Naive thymus-derived CD4-positive, alpha-beta T cell (primary cell): ENCODE measurements at places on chromosomes 1 and 21.

GRCh38 chr1:157849229-157849875 lies 7.7 kb upstream of the CD5L start:
- H3K4me1 ChIP-seq = no peaks in the 10 kb centered on the region
- no peaks in the 10 kb centered on the region for H3K27me3 ChIP-seq
- no peak for DNase-seq
- H3K4me3 ChIP-seq = no peak overlapping the region

DNA sequence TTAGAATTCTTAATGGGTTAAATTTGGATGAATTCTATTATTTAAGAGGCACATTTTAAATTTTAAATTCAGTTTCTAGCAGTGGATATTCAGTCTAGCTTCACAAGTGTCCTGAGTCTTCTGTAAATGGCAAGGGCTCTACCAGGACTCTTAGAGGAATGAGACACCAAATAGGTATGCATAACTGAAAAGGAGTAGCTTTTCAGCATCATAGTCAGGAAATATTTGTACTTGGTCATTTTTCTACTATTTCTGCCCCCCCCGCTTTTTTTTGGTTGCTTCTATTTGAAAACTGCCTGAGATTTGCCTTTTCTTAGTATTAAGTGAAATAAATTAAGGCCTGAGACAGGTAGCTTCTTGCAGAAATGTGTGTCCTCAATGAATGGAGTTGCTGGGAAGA lies 80.2 kb downstream of the MAST2 start:
- H3K4me3 ChIP-seq = no peak overlapping the region
- no peak for DNase-seq
- H3K27ac ChIP-seq = no peak overlapping the region
- no peaks in the 10 kb centered on the region for H3K36me3 ChIP-seq
- H3K4me1 ChIP-seq = no peaks in the 10 kb centered on the region

GRCh38 chr1:192527950-192528349 lies 47.6 kb upstream of the RGS1 start:
- H3K4me3 ChIP-seq = no peak overlapping the region
- no peak for DNase-seq
- H3K36me3 ChIP-seq = no peaks in the 10 kb centered on the region
- peaks cover 4% of the 10 kb centered on the region for H3K4me1 ChIP-seq

GRCh38 chr1:62906428-62906886 lies 122.5 kb downstream of the ATG4C start:
- H3K27ac ChIP-seq = no peak overlapping the region
- no peaks in the 10 kb centered on the region for H3K4me1 ChIP-seq
- DNase-seq = no peak
- H3K36me3 ChIP-seq = no peaks in the 10 kb centered on the region
- H3K27me3 ChIP-seq = no peaks in the 10 kb centered on the region

DNA sequence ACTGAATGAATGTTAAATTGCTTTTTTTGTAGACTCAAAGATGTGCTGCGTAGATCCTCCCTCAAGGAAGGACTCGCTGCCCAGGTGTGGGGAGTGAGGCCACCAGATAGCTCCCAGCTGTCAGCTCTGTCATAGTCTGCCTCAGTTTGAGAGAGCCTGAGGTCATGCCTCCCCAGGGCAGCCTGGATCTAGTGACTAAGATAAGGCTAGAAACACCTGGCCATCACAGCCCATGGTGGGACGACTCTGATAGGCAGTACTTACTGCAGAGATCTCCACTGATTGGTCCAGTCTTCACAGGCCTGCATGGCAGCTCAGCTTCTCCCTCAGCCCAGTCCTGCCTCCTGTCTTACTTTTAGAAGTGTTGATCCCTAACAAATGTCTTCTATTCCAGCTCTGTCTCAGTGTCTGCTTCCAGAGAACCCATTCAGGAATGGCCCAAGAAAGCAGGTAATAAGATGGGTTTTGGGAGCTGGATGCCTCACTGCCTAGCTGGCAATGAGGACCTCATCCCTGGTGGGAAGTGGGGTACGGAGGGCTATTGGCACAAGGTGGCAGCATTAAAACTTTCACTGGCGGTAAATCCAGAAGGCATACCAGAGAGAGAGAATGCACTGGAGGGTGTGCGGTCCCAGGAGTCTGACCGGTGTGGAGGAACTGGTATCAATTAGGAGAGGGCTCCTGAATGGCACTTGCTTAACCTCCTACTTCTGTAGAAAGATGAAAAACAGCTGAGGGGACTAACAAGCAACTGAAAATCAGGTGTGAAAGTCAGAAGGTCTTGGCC lies 55.3 kb upstream of the GPR37L1 start:
- no peak overlapping the region for H3K4me3 ChIP-seq
- no peaks in the 10 kb centered on the region for H3K4me1 ChIP-seq
- H3K36me3 ChIP-seq = no peaks in the 10 kb centered on the region
- DNase-seq = no peak
- H3K27me3 ChIP-seq = no peaks in the 10 kb centered on the region

DNA sequence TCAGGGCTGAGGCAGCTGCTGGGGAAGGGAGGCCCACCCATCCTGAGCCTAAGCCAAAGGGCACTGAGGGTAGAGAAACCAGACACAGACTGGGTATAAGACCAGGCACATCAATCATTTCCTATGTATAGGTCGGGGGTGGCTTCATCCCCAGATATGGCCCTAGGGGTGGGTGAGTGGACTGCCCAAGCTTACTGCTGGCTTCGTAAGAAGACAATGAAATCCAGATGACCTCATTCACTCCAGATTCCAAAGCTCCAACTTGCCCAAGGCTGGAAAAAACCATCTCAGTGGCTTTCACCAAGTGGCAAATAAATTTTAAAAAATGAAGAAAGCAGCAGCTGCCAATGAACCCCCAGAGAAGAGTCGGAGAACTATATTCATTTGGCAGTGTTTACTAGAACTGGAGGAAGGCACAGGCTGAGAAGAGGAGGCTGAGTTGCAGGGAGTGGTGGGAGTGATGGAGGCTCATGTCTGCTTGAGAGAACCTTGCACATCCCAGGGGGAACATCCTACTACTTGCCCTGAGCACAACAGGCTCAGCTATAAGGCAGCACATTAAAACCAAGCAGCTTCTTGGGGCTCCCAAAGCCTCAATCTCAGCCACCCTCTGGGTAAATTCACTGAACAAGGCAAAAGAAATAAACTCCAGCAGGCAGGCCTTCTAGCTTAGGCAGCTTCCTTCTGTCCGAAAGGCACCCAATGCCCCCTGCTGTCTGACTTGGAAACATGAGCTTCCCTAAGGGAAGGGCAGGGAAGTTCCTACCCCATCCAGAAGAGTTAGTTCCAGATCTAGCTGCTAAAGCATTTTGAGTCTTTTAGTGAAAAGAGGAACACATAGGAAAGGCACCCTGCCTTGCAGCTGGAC lies 14.1 kb downstream of the PEA15 start:
- no peak overlapping the region for H3K4me3 ChIP-seq
- H3K4me1 ChIP-seq = no peaks in the 10 kb centered on the region
- H3K36me3 ChIP-seq = peaks cover 29% of the 10 kb centered on the region
- no peaks in the 10 kb centered on the region for H3K27me3 ChIP-seq
